ENCODE measurements at places on chromosomes 12 and 14.

DNA sequence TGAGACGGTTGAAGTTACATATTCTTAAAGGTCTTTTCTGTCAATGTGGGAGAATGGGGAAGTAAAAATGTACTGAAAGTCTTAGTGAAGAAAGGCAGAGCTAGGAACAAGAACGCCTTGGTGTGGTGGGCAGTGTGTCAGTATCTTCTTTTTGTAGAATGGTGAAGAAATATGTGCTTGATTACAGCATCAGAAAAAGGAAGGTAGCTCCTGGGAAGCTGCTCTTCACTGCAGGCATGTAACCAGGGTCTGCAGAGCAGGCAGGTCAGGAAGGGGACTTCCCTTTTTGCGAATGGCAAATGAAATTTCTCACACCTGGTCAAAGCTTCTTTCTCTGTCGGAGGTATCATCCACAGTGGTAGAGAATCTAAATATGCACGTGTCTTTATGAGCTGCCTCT, 226.2 kb downstream of the ADAMTS20 start:
- no peak for DNase-seq

GRCh38 chr12:129201029-129201428, 347.8 kb downstream of the GLT1D1 start:
- no peak for DNase-seq

DNA sequence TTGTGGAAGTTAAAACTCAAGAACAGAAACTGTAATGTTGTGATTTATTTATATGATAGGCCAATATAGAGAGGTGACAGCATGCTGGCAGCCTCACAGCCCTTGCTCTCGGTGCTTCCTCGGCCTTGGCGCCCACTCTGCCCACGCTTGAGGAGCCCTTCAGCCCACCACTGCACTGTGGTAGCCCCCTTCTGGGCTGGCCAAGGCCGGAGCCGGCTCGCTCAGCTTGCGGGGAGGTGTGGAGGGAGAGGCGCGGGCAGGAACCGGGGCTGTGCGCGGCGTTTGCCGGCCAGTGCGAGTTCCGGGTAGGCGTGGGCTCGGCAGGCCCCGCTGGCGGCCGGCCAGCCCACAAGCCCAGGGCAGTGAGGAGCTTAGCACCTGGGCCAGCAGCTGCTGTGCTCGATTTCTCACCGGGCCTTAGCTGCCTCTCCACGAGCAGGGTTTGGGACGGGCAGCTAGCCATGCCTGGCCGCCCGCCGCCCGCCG, 65.8 kb upstream of the SLC8A3 start:
- DNase-seq, result no peak

DNA sequence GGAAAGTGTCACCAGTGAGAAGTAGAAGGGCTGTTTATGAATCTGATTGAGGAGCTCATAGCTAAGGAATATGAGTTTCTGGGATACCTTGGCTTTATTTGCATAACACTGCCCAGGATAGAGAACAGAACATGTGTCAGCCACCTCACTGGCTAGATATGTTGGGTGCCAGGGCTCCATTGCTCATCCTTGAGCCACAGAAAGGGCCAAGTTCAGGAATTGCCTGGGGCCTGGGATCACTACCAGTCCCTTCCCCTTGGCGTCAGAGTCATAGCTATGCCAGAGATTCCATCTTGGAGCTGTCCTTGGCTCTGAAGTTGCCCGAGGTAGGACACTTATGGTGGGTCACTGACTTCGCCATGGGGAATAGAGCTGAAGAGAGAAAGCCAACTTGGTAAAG, 49.0 kb downstream of the IFT43 start:
- DNase-seq, result no peak

DNA sequence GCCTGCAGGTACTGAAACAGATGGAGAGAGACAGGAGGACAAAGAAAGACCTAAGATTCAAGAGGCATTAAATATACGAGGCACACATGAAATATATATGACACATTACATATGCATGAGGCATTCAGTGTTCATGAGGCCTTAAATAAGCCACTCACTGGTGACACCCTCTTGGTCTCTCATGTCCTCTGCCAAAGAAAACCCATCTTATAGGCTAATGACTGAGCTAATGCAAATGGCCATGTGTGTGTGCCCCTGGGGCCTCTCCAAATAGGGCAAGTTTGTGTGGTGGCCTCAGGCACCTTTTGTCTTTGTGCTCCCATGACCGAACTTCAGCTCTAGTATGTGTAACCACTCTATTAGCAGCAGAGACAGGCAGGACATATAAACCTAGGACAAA, 18.8 kb downstream of the COQ6 start:
- DNase-seq, result no peak

DNA sequence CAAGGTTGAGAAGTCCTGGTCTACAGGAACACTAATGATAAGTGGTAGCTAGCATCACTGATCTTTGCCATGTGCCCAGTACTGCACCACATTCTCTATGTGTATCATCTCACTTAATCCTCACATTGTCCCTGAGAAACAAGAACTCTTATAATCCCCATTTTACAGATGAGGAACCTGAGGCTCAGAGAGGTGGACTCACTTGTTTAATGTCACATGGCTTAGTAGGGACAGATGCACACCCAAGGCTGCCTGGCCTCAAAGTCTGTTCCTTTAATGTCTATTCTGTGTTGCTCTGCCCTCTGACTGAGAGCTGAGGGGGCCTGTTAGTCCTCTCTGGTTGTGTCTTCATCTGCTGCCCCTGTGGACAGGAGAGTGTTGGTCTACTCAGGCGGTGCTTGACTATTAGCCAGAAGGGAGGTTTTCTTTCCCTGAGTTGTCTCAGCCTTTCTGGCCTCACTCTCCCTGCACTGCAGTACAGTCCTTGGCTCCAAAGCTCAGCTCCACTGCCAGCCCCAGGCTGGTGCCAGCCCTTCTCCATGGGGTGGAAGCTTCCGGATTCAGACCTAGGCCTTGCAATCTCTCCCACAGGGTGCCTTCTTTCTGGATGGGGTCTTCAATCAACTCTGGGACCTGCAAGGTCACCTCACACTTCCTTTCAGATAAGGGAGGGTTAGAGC, 4.9 kb upstream of the DYNLL1 start:
- DNase-seq, result no peak

GRCh38 chr12:118922405-118922804, 58.9 kb upstream of the SRRM4 start:
- DNase-seq, result no peak

GRCh38 chr12:87152075-87152474, 877.1 kb downstream of the C12orf50 start:
- no peak for DNase-seq

- no peak for DNase-seq
These were observed 10.3 kb downstream of the WASHC3 start for GRCh38 chr12:102051431-102051965.

DNA sequence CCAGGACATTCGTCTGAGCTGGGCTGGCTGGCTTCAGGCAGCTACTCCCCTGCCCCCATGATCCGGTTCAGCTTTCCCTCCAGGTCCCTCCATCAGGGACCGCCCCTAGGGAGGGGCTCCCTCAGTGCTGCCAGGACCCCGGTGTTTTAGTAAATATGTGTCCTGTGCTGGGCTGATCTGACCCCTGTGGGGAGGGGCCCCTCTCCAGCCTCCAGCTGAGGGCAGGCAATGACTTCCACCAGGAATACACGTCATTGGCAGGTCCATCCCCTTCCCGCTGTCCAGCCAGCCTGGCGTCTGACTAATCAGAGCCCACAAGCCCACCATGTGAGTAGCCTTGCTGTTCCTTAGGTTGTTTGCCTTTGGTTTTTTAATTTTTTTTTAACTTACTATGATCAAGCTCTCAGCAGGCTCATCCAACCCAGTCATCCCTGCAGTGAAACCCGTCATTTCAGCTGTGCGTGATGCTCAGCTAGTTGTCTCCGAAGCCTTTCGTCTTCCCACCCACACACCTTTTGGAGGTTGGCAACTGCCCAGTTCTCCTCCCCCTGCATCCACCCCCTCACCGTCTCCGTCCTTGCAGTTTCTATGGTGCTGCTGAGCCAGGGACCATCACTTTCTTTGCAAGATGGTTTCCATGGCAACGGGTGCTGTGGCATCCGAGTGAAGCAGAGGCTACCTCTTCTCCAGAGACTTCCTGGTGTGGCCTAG, 16.0 kb upstream of the SERPINA4 start:
- DNase-seq, result no peak

- DNase-seq, result no peak
These were observed 58.1 kb downstream of the KCTD10 start for GRCh38 chr12:109418848-109419480.

DNA sequence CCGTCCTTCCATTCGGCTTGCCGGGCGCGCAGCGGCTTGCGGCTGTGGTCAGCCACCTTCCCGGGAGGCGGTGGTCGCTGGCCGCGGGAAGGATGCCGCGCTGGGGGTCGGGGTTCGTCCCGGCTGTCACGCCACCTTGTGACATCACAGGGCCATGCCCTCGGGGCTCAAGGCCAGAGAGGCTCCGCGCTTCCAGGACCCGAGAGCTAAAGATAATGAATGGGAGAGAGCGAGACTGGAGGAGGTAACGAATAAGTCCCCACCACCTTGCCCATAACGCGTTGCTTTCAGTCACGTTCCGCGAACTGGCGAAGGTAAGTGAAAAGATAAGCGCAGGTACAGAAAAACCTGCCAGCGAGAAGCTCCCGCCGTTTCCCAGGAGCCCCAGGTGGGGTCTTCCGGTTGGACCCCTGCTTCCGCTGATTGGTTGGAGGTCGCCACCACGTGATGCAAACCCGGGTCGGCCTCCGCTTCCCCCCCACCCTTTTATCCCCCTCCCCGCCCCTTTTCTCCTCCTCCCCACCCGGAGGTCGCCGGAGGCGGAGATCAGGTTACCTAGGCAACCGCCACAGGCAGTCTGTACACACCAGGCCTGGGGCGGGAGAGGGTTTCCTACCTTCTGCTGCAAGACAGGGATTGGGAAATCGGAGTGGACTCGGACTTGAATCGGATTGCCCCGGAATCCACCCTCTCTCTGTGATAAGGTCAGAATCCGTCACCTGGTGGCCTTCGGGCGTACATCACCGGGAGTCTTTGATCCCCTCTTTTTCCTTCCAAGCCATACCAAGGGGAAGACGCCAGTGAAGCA, at the start of gene LRRC9:
LRRC9 (plus strand) TSS at position 575 of the 808 bp plus-strand sequence.
- DNase-seq, result no peak

- no peak for DNase-seq
These were observed 86.8 kb upstream of the PKP2 start for GRCh38 chr12:32983332-32983731.

- DNase-seq, result no peak
These were observed 24.3 kb upstream of the GLIPR1L2 start for GRCh38 chr12:75366629-75367028.

GRCh38 chr12:124008595-124008994, 35.6 kb downstream of the ZNF664 start:
- no peak for DNase-seq

- no peak for DNase-seq
These were observed 12.4 kb downstream of the LGR5 start for GRCh38 chr12:71452006-71452405.

- DNase-seq, result no peak
These were observed 319.3 kb upstream of the NOVA1 start for GRCh38 chr14:26917086-26917485.

DNA sequence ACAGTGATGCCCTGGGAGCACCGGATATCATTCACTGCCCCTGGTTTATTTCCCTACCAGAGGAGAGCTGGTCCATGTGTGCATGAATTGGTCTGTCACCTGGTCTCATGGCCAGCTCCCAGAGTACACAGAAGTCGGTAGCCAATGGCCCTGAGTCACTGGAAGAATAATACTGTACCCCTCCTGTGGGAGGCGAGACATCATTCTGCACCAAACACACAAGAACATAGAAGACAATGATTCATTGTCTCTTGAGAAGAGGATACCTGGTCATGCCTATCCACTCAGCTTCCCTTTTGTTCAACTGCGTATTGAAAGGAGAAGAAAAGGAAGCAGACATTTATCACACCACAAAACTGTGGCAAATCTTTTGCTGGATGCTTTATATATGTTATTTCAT, 216.2 kb downstream of the DPF3 start:
- no peak for DNase-seq

DNA sequence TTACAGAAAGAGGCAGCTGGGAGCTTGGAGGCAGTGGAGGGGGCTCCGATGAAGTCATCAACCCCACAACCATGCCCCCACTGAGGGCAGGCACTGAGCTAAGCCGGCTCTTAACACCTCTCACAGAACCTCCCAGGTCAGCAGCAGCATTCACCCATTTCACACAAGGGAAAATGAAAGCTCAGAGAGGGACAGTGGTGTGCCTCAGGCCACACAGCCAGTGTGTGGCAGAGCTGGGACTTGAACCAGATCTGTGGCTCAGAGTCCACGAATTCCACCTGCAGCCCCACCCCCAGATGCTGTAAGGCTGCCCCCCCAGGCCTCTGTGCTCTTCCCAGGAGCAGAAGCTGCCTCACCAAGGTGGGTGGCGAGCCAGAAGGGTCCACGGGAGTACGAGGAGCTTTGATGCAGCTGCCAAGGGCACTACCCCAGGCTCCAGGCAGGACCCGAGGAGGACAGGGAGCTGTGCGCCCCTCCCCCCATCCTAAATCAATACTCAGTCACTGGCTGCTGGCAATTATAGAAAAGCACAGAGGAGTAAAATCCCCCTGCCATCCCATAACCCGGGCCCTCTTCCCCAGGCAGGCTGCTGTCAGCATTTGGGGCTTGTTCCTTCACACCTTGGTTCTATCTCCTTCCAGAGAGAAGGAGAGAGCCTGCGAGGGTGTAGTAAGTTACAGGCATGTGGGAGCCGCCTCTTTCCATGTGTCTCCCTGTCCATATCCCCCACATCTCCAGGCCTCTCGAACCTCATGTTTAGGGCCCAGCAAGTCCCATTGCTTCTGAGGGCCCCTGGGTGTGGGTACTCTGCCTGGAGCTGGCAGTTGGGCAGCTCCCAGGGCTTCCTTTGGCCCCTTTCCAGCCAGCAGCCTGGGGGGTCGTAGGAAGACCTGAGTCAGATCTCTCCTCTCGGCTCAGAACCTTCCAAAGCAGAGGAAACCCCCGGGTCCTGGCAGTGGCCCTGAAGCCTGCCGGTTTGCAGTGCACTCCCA, 47.6 kb downstream of the FAM222A start:
- DNase-seq, result no peak

GRCh38 chr14:99081156-99081765, 190.7 kb downstream of the BCL11B start:
- DNase-seq, result no peak

GRCh38 chr12:19183121-19183838, 53.7 kb downstream of the PLEKHA5 start:
- DNase-seq, result no peak

DNA sequence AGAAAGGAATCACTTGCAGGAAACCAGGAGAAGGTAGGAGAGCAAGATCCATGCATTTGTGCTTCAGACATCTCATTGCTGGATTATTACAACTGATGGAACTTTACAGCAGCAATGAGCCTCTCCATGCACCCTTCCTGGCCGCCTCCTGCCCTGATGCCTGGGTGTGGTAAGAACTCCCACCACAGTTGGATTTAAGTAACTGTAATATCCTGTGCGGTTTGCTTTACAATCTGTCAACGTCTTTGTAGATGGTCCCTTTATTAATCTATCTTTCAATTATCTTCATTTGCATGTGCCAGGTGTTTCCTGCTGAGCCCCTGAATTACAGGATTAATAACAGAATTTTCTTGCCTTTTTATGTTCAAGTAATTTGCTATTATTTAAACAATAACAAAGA, 1300.5 kb upstream of the TMEM132C start:
- no peak for DNase-seq

- no peak for DNase-seq
These were observed 22.7 kb upstream of the PNMA1 start for GRCh38 chr14:73736842-73737241.

Measured in central memory CD8-positive, alpha-beta T cell (primary cell).